Natural killer cell treated with Interleukin-12 subunit alpha and Interleukin-12 subunit beta and Interleukin-15 and Interleukin-18, amount 100 ng/mL, for 72 hours (primary cell): ENCODE measurements at places on chromosomes 12 and 14. TPM values are rescaled to one million over a fixed set of nuclear protein-coding genes. Genes with fewer than 3 reads are reported as not detected.

The RDH16 gene
- 0.52 TPM for total RNA-seq

The RERG gene
- total RNA-seq: not detected

The STAC3 gene
- 6.1 TPM for total RNA-seq

The TMEM253 gene
- total RNA-seq: not detected

The SLC8A3 gene
- 0.08 TPM for total RNA-seq

The NPFF gene
- 1.9 TPM for total RNA-seq

The HPD gene
- not detected for total RNA-seq

The KRT2 gene
- total RNA-seq: not detected
